CD4-positive, alpha-beta T cell treated with Interleukin-21 for 1 hour (primary cell): ENCODE measurements at places on chromosomes 5 and 9.

GRCh38 chr9:124209279-124209678 is 48.5 kb upstream of the NEK6 start:
- DNase-seq = no peak

DNA sequence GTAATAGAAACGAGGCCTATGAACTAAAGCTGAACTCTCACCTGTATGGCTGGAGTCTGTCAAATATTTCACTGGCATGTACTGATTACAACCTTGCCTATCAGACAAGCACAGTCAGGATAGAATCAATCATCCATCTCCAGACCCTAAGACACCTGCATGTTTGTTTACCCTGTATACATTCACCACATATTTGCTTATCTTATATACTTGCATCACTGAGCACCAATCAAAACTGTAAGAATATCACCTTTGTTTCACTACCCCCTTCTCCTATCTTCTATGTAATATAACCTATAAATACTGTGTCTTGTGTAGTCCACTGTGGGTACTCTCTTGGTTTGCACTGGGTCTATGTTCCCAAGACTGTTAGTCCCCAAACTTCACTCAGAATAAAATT is 1085.7 kb downstream of the TAF11L14 start:
- DNase-seq = no peak

DNA sequence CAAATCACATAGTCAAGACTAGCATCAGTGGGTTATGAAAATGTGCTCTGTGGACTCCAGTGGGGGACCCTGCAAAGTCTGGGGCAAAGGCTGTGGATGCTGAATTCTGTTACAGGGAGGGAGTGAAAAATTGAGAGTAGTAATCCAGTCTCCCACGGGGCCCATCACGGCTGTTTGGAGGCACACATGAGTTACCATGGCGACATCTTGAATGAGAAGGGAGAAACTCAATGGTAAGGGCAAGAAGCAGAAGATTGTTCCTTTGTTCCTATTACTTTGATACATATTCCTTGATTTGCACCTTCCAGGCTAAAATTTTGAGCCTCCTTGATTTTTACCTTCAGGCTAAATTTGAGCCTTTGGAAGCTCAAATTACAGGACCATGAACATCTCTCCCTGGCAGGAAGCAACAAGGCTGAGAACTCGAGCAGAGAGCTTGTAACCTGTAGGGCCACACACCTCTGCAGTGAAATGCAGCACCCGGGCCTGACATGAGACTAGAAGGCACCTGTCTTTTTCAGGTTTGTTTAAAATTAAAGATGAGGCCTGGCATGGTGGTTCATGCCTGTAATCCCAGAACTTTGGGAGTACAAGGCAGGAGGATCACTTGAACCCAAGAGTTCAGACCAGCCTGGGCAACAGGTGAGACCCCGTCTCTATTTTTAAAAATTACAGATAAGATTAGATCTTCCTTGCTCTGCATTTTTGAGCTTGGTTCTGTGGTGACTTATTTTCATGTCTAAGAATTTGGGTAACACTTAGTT is 31.0 kb upstream of the ZFR start:
- no peak for DNase-seq

- no peak for DNase-seq
Measured at GRCh38 chr9:9612755-9613154, 1000.0 kb downstream of the PTPRD start.

DNA sequence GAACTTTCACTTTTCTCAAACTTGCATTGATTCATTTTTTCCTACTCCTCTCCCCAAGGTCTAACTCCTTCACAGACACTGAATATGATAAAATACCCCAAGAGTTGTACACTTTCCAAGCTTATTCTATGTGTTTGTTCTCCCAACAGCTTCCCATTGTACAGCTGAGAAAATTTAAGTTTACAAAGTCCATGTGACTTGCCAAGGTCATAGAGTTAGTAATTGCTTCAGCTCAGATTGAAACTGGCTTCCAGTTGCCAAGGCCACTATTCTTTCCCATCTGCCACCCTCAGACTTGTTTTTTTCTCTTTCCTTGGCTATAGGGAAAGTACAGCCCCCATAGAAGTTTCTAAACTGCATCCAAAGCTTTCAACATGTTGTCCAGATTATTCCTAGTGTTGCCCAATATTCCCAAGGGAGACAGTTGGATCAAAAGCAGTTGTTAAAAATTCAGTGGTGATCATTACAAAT is 34.8 kb downstream of the TNFSF8 start:
- no peak for DNase-seq

DNA sequence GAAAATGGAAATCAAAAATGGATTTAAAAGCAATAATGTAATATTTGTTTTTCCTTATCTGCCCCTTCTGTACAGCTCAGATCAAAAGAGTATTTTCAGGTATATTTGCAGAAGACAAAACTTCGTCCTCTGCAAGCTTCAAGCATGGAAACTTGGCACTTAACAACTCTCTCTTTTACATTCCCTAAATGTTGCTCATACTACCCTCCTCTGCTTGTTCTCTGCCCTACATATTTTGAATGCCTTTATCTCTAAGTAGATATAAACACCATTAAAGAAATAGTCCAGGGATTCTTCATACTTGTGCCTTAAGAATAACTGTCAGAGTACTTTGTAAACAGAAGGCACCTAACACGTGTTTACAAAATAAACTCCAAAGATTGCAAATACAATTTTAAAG is 19.2 kb upstream of the SMC2 start:
- no peak for DNase-seq

DNA sequence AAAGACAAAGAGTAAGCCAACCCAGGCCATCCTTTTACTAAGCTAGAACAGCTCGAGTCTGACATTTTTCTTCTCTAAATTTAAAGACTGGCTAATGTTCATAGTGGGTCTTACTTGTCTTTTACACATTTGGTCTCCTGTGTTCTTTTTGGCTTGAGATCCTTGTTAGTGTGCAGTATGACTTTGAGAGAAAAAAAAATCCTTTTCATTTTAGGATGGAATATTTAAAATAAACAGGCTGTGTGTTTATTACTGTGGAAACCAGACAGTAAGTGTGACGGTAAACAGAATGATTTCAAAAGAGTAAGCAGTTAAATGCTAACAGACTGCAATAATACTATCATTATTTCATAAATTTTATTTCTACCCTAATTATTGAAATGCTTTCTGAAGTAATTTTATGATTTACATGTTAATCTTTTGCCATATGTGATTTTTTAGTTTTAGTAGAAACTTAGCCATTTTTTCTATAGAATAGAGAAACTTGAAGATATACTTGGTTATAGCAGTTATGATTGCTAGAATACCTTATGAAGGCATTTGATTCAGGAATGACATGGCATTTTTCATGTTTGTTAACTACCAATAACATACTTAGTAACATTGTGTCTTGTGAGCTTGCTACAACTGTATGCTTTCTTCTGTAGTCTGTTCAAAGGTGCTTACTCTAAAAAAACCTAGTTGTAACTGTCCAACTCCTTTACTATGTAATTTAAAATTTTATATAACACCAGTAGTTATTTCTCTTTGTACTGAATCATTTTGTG is 92.4 kb downstream of the XRCC4 start:
- DNase-seq = no peak

GRCh38 chr9:82161876-82162275 is 173.3 kb downstream of the SPATA31D1 start:
- no peak for DNase-seq

GRCh38 chr5:124444147-124444775 is 302.2 kb downstream of the ZNF608 start:
- no peak for DNase-seq

DNA sequence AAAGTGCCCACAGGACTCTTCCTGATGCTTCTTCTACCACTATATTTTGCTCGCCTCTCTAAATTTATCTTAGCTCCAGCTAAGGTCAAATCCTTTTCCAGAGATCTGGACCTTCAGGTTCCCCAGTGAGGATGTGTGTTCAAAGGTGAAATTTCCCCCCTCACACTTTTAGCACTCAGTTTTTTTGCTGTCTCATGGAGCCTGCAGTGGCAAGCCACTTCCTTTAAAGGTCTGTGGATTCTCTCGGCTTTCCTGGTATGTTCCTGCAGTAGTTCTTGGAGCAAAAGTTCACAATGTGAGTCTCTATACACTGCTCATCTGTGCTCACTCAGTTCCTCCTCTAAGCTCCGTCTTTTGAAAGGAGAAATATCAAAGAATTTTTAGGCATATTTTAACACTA is 181.4 kb downstream of the LURAP1L start:
- DNase-seq = no peak

- DNase-seq = no peak
Measured at GRCh38 chr5:19532936-19533335, 455.1 kb downstream of the CDH18 start.

DNA sequence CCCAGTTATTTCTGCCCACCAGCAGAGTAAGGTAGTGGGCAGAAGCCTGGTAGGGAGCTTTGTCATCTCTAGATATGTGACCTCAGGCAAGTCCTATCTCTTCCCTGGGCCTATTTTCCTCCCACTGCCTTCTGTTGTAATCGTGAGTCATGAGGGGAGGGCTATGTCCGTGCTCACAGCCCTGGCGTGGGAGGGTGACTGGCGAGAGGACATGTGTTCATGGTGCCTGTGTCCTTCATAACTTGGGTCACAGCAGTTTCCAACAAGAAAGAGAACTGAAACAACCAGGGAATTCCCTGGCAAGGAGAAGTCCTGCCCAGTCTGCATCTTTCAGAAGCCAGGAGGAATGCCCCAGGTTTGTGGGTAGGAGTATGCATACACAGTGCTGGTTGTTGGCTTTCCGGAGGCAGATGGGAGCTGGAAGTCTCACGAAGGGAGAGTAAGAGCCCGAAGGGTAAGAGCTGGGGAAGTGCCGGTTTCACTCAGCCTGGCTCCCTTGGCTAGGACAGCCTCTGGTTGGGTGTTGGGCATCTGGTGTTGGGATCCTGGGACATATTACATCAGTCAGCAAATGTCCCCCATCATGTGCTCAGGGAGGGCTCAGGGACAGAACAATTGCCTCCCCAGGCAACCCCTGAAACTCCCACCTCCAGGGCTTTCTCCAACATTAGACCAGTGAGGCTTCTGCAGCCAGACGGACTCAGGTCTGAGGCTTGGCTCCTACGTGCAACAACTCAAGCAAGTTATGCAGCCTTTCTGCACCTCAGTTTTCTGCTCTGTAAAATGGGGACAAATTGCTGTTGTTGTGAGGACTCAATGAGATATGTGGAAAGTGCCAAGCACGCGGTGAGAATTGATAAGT is 4.3 kb upstream of the TIFAB start:
- peak; percentile 31 for DNase-seq

- DNase-seq = no peak
Measured at GRCh38 chr5:160466889-160467554, 45.4 kb downstream of the PTTG1 start.

DNA sequence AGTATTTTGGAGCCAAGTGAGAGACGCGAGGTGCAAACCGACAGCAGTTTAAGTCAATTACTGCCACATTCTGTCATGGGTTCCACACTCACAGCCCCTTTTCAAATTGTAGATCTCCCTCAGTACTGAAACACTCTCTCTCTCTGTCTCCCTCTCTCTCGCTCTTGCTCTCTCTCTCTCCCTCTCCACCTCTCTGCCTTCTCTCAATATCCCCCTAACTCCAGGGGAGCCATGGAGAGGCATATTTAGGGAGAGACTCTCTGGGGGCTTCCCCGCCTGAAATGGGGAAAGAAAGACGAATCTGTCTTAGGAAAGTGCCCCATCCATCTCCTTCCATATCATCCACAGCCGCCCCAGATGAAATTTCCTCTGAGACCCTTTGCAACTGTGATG is 1.6 kb downstream of the BRINP1 start:
- no peak for DNase-seq

DNA sequence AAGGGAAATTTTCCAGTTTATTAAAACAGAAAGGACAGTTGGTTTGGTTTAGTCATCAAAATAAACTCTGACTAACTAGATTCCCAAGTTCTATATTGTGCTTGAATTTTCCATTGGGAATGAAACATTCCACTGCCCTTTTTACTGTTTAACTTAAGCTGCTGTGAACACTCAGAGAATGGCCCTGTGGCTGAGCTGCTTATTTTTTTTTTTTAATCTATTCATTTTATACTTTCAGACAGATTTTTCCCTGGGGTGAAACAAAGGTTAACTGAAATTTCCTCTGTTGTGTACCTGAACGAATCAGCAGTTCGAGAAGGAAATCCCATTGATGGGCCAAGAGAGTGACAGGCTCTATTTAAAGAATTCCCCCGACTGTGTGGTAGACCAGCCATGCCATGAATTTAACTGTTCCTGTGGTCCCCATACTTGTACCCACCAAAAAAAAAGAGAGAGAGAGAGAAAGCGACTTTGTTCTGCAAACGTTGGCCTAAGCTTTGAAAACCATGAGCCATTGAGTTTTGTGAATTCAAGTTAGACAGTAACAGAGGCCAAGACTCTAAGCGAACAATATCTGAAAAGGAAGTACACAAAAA is 138.7 kb upstream of the GRHPR start:
- DNase-seq = no peak
